Karpas-422 (cell line): ENCODE measurements at places on chromosomes 7 and 10. TPM values are rescaled to one million over a fixed set of nuclear protein-coding genes. Genes with fewer than 3 reads are reported as not detected.

FAM237B gene
- not detected in 2 replicates for total RNA-seq

DNA sequence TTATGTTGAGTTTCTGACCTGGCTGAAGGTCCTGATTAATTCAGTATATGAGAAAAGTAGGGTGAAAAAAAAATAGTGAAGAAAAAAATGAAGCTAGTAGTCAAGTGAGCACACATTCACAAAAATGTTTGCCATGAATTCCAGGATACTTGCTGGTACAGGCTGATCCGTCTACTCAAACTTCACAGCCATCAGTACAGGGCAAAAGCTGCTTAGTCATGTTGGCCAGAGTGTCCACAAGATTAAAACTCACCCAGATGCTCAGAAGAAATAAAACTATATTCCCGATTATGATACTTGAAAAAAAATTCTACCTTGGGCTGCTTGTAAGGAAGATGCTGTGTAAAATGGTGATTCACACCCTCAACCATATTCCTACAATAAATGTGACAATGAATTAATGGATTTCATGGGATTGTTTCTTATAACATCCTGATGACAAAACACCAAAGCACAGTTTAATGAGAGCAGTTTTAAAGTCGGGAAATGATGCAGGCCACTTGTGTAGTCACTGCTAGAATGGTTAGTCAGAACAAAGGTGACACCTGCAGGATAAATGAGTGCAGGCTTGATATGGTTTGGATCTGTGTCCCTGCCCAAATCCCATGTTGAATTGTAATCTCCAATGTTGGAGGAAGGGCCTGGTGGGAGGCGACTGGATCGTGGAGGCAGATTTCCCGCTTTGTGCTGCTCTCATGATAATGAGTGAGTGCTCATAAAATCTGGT lies 49.2 kb upstream of the ANKRD1 start:
- no peaks in the 10 kb centered on the region for H3K36me3 ChIP-seq
- no peak overlapping the region for H3K27ac ChIP-seq
- DNase-seq, result no peak
- H3K27me3 ChIP-seq, result no peaks in the 10 kb centered on the region
- H3K4me3 ChIP-seq, result no peak overlapping the region

- H3K27ac ChIP-seq, result no peak overlapping the region
- no peaks in the 10 kb centered on the region for H3K36me3 ChIP-seq
- no peak for DNase-seq
- no peaks in the 10 kb centered on the region for H3K27me3 ChIP-seq
- no peaks in the 10 kb centered on the region for H3K4me1 ChIP-seq
- no peak overlapping the region for H3K4me3 ChIP-seq
Observed at GRCh38 chr7:87766827-87767226, 109.3 kb downstream of the SLC25A40 start.

DNA sequence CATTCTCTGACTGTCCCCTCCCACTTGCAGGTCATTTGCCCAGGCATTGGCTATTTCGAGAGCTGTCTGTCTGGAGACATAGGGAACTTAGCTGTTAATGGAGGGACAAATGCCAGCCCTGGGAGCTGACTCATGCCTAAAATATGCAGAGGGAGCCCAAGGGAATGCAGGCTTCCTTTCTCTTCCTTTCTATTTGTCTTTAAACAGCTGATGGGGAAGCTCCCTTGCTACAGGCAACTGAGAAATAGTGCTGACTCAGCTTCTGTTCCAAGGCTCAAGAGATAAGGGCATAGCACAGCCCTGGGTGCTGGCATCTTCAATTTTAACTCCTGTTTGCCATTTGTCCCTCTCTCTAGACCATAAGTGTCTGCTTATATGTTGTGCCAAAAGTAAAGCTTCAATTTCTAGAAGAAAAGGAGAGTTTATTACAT lies 82.7 kb upstream of the C1GALT1 start:
- H3K27me3 ChIP-seq, result no peaks in the 10 kb centered on the region
- no peak overlapping the region for H3K27ac ChIP-seq
- no peaks in the 10 kb centered on the region for H3K4me1 ChIP-seq
- no peak overlapping the region for H3K4me3 ChIP-seq

- H3K4me3 ChIP-seq, result no peak overlapping the region
- H3K36me3 ChIP-seq, result no peaks in the 10 kb centered on the region
- H3K27me3 ChIP-seq, result no peaks in the 10 kb centered on the region
- DNase-seq, result no peak
- no peaks in the 10 kb centered on the region for H3K4me1 ChIP-seq
- H3K27ac ChIP-seq, result no peak overlapping the region
Observed at GRCh38 chr7:113824117-113824823, 94.5 kb downstream of the PPP1R3A start.
